ENCODE measurements at places on chromosomes 11 and 22. TPM values are rescaled to one million over a fixed set of nuclear protein-coding genes. Genes with fewer than 3 reads are reported as not detected.

The STIM1 gene
- total RNA-seq: 72.5 TPM

The CAT gene
- 8.2 TPM for total RNA-seq

The KRTAP5-2 gene
- total RNA-seq: not detected

The MS4A3 gene
- total RNA-seq: not detected

The MPZL2 gene
- 1.2 TPM for total RNA-seq

The MRGPRE gene
- not detected for total RNA-seq

The PRDM10 gene
- total RNA-seq: 9.2 TPM

The MIOX gene
- total RNA-seq: not detected

The MFRP gene
- total RNA-seq: not detected

The OR51F2 gene
- not detected for total RNA-seq

The BSCL2 gene
- 14.0 TPM for total RNA-seq

Data from CD8-positive, alpha-beta T cell (primary cell).